ENCODE measurements at places on chromosomes 7 and 10. TPM values are rescaled to one million over a fixed set of nuclear protein-coding genes. Genes with fewer than 3 reads are reported as not detected.

DNA sequence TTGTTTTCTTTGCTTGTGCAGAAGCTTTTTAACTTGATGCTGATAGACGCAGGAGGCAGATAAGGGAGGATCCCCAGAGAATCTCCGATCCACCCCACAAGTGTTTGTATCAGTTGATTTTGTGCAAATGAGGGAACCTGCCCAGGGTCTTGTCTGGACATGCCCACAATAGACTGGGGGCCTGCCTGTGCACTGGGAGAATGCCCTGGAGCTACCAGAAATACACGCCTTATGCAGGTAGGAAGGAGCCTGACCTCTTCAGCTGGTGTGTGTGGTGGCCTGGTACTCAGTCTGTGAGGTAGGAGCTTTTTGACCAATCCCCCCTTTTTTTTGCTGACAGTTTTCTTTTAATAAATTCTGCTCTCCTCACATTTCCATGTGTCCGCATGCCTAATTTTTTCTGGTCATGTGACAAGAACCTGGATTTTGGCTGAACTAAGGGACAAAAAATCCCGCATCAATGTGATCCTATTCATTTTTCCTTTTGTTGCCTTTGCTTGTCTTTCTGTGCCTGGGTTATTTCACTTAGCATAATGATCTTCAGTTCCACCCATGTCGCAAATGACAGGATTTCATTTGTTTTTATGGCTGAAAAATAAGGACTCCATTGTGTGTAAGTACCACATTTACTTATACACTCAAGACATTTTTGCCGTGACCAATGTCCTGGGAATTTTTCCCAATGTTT is 430.6 kb upstream of the NRG3 start:
- DNase-seq, result no peak

GRCh38 chr7:90458104-90458503 is 11.3 kb upstream of the PTTG1IP2 start:
- DNase-seq, result no peak

- no peak for DNase-seq
Observed at GRCh38 chr7:140926021-140926817, 1.5 kb upstream of the BRAF start.

DNA sequence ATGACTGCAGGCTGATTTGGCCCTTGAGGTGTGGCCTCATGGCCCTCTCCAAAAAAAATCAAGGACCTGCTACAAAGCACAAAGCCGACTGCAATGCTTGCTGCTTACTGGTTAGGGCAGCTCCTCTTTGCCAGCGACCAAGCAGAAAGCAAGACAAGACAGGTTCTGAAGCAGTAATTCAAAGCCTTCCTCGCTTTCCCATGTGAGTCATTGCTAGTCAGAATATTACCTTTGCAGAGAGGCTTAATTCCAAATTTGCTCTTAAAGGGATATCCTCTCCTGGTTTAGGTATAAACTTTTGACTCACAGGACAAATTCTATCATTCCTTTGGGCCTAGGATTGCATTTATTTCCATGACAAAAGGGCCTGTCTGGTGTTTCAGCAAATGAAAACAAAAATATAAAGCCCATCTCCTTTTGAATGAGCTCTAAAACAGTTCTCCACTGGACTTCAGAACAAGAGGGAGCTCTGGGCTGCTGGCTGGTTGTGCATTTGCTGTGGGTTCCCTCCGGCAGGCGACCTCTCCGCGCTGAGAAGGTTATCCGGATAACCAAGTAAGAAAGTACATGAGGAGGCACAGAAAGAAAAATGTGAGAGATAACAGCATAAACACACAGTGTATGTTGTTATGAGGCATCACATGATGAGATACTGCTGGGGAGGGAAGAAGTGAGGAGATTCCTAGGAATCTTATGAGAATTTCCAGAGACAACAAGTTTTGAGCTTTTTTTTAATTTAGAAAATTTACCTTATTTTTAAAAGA is 90.8 kb downstream of the EGFR start:
- DNase-seq, result no peak

- DNase-seq, result peak; percentile 25
Observed at GRCh38 chr10:13740461-13740860, 153.7 kb downstream of the PRPF18 start.

GRCh38 chr7:108203537-108203936 is 73.4 kb upstream of the LAMB4 start:
- DNase-seq, result peak; percentile 45

DNA sequence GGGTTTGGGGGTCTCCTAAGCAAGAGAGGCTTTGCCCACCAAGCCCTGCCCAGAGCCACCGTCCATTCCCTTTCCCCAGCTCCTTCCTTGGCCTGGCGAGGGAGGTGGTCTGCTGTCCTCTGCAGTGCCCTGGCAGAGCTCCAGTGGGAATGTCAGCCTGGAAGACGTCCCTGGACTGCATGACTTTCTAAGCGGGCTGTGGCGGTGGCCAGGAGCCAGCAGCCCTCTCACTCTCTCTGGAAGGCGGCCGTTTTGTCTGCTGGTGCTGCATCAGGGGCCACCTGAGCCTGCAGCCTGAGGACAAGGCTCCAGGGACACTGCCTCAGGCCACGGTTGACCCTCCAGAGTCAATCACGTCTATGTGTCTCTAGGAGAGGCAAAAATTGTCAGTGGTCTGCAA is 271.0 kb downstream of the SKAP2 start:
- DNase-seq, result no peak

GRCh38 chr7:94412762-94413322 is 18.1 kb downstream of the COL1A2 start:
- no peak for DNase-seq

DNA sequence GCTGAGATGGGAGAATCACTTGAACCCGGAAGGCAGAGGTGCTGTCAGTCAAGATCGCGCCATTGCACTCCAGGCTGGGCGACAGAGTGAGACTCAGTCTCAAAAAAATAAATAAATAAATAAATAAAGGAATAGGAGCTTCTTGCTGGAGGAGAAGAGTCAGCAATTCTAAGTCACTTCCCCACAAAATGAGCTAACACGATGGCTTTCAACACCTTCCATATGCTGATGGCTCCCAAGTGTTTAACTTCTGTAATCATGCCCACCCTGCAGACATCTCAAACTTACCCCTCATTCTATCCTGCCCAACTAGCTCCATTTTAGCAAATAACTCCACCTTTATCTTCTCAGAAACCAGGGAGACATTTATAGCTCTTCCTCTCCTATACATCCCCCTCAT is 21.2 kb downstream of the PSAP start:
- DNase-seq, result no peak

- peak; percentile 91 for DNase-seq
Observed at GRCh38 chr7:28037220-28038010, 143.2 kb downstream of the JAZF1 start.

DNA sequence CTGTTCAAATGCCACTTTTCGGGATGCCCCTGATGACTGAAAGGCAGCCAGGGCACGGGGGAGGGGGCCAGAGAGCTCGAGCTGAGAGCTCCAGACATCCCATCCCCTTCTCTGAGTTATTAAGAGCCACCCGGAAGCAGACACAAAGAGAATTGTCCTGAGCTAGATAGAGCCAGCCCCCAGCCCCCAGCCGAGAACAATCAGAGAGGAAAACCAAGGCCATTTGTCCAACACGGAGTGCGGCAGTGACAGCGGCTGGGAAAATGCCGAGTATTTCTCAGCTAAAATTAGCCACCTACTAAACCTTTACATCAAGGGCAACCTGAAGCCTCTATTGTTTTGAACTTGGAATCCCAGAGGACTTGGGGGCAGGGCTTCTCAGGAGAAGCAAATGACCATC is 51.0 kb downstream of the UNC5B start:
- DNase-seq, result peak; percentile 91

GRCh38 chr7:91353848-91354247 is 89.6 kb downstream of the FZD1 start:
- DNase-seq, result no peak

DNA sequence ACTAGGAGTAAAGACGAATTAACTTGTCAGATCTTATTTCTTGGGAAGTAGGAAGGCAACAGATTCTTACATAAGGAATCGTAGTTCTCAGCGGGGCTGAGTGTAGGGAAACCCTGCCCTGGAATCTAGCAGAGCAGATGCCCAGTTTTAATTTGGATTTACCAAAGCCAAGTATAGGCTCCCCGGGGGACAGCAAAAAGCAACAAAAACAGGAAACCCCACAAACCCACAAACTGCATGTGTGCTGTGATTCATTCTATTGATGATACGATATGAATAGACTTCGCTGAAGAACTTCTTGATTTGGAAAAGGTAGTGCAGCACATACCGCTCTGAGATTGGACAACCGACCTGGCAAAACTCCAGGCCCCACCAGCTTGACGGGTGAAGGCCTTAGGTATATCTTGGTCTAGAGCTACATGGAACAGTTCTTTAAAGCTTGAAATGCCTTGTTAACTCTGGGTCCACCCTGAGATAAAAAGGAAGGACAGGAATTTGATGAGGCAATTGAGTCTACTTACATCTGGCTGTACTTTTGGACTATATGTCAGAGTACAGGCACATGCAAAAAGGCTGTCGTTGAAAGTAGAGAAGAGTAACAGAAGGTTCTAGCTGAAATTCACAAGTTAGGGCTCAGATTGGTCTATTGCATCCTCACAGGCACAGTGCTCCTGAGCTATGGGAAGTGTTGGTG is 49.1 kb downstream of the STRA8 start:
- DNase-seq, result peak; percentile 38

- no peak for DNase-seq
Observed at GRCh38 chr7:98771519-98771918, 98.3 kb downstream of the TMEM130 start.

DNA sequence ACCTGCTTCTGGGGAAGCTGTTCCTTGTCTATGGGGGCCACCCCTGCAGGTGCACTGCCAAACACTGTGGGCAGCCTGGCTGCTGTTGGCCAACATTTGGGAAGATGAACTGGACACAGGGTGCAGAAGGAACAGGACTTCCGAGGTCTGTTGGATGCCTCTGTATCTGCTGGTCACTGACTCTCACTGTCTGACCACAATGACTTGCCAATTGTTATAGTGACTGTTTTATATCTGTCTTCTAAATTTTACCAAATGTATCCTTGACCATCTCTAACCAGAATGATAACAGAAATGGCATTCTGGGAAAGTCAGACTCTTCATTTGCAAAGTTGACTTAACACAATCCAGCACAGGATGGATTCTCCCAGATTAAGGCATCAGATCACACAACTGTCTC is 214.0 kb upstream of the PRSS58 start:
- no peak for DNase-seq

DNA sequence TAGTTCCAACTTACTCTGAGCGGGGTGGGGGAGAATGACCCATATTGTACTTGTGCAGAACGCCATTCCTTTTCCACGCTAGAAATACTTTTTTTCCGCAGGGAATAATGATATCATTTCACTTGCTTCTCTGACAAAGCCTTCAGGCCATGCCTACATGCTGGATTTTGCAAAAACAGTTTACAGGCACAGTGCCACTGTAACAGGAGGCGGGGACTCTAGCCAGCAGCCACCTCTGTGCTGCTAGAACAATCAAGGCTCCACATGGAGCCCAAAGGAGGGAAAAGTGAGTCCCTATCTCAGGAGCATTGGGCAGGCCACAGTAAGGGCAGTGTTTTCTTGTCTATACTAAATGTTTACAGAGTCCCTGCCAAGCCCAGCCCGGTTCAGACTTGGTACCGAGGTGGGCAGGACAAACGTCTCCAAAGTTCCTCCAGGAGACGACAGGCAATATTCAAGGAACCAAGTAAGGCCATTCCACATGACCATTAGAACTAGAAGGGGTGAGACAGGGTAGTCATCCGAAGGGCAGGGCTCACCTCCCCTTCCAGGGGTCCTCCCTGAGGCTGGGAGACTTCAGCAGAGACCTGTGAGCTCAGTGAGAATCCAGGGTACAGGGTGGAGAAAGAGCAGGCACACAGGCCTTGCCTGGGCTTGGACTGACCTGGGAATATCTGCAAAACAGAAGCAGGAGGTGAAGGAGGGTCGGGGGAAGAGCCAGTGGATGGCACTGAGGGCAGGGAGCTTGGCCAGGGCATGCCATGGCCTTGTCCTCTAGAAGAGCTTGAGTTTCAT is 90.9 kb upstream of the NPS start:
- no peak for DNase-seq

- DNase-seq, result no peak
Observed at GRCh38 chr7:3214090-3214413, 87.0 kb upstream of the SDK1 start.

- DNase-seq, result peak; percentile 39
Observed at GRCh38 chr7:43637114-43637806, 54.4 kb downstream of the STK17A start.

GRCh38 chr7:158731761-158732160 is 27.2 kb upstream of the NCAPG2 start:
- no peak for DNase-seq

DNA sequence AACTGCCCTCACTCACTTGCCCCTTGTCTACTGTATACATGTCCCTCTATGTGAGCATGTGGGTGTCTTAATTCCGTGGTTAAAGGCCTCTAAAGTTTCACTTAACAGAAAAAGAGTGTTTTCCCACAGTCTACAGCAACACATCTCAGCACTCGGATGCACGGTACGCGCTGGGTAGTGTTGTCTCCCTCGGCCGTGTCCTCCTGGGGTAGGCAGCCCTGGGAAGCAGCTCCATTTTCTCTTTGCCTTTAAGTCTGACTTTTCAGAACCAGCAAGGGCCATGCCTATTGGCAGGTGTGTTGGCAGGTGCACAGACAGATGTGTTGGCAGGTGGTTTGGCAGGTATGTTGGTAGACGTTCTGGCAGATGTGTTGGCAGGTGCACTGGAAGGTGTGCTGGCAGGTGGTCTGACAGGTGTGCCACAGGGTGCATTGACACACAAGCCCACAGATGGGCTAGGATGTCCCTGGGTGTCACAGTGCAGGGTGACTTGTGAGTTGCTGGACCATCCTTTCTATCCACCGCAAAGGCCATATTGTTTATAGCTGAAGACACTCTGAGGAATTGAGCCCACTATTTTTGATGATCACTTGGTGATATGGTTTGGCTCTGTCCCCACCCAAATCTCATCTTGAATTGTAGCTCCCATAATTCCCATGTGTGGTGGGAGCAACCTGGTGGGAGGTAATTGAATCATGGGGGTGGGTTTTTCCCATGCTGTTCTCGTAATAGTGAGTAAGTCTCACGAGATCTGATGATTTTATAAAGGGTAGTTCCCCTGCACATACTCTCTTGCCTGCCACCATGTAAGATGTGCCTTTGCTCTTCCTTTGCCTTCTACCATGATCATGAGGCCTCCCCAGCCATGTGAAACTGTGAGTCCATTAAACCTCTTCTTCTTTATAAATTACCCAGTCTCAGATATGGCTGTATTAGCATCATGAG is 296.9 kb downstream of the TNS3 start:
- DNase-seq, result no peak

- no peak for DNase-seq
Observed at GRCh38 chr7:40519009-40519408, 384.2 kb downstream of the SUGCT start.

DNA sequence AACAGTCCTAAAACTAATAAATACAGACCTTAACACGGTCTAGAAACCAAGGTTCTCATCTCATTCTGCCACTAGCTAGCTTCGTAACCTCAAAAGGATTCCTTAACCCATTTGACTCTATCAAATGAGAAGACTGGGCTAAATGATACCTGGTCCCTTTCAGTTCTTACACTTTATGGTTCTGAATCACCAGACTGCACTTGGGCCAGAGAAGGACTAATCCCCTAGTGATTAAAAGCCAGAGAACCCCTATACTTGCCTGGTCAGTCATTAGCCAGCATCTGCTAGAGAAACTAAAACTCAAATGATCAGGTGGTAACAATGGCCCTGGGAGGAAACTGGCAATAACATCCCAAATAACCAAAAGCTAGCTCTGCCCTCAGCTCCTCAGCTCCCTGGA is 16.8 kb downstream of the TMEM243 start:
- no peak for DNase-seq

Gene CYP26A1
- 2.2 TPM for total RNA-seq

Gene STYXL1
- total RNA-seq, result 38.3 TPM

Gene KLF14
- not detected for total RNA-seq

Gene COL26A1
- not detected for total RNA-seq

Gene PBLD
- 4.4 TPM for total RNA-seq

Gene NKX2-3
- total RNA-seq, result not detected

Gene CCL24
- total RNA-seq, result not detected

Gene FRG2B
- not detected for total RNA-seq

Gene PPP1R17
- not detected for total RNA-seq
